ENCODE measurements at places on chromosomes 5 and 9.

DNA sequence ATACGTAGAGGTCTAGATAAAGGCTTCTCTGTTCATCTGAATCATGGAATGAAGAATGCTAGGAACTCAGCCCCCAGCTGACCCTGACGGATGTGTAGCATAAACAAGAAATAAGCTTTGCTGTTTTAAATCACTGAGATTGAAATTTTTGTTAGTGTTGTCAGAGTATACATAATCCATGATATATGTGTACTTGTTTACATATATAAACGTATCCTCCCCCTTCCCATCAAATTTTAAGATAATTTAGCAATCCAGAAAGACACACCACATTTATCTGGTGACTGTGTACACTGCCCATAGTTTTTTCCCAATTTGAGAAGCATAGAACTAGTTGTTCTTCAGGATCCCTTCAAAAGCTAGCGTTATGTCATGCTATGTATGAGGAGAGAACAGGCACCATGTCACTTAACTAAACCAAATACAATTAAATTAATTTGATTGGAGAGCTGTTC, 80.8 kb upstream of the OSMR start:
- DNase-seq = no peak

GRCh38 chr5:123358751-123359150, 64.5 kb downstream of the CEP120 start:
- no peak for DNase-seq

DNA sequence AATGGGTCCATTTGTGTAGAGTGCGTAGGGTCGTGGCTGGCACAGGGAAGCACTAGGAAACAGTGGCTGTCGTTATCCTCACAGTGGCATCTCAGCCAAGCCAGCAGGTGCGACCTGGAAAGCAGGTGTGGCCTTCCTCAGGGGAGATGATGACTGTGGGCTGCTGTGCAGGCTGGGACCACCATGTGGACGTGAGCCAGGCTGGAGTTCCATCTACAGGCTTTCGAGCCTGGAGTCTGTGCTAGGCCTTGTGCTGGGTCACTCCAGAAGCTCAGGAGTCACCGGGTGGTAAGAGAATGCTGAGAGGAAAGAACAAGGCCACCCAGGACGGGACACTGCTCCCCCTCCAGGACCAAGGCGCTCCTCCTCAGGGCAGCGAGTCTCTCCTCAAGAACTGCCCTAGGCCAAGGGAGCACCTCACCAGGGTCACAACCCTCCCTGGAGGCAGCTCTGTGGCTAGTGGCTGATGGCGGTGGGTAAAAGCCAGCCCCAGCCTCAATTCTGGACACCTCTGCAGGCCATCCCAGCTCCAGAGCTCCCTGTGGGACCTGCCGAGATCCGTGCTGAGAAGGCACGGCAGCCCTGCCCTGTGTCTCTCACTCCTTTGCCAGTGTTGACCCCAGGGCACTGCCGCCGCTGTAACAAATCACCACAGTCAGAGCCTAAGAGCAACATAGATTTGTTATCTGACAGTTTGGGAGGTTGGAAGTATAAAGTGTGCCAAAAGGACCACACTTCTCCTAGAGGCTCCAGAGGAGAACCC, 36.0 kb downstream of the WHRN start:
- DNase-seq = no peak

DNA sequence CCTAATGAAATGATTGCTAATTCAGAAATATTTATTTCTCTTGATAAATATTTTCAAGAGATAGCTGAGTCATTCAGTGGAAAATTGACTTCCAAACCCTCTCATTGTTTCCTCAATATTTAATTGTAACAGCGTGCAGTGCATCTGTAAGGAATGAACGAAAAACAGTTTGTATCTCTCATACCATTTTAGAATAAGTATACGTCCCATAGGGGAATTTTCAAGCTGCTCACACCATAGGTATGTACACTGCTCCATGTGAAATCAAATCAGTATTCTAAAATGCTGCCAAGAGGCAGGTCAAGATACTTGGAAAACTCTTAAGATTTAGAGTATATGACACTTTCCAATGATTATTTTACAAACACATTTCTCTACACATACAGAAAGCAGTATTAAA, 202.2 kb downstream of the ARL15 start:
- DNase-seq = no peak

DNA sequence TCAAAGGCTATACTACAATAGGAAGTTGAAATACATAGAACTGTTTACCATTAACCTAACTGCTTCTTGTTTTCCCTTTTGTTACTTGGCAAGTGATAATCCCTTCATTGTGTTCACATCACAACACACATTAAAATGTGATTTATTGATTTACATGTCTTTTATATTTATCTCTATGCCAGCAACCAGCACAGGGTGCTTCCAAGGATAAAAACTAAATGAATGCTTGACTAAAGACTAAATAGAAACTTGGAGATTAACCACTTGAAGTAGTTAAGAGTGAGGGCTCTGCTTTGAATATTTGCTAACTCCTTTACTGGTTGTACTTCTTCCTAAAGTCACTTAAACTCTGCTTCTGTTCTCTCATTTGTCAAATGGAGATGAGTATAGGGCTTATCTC, 1730.6 kb downstream of the EFNA5 start:
- DNase-seq = no peak

GRCh38 chr5:140113180-140113698, 670 bp upstream of the PURA start:
- DNase-seq = no peak

- DNase-seq = no peak
These were observed 280.2 kb upstream of the CLINT1 start for GRCh38 chr5:158139161-158139560.

GRCh38 chr5:67901814-67902496, 313.6 kb upstream of the PIK3R1 start:
- no peak for DNase-seq

DNA sequence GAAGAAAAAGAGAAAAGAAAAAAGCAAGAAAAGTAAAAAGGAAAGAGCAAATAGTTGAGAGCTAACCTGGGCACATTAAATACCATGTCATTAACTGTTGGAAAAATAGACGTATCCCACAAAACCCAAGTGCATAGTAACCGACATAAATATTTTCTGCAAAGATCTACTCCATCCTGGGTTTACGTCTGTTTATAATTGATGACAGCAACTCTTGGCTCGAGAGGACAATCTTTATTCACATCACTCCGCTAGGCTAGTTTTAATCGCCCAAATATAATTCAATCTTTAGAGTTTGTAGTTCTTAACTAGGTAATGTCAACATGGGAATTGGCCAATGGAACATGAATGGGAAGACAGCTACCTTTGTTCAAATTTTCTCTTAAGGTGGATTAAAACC, 321.7 kb upstream of the TNC start:
- DNase-seq = no peak

DNA sequence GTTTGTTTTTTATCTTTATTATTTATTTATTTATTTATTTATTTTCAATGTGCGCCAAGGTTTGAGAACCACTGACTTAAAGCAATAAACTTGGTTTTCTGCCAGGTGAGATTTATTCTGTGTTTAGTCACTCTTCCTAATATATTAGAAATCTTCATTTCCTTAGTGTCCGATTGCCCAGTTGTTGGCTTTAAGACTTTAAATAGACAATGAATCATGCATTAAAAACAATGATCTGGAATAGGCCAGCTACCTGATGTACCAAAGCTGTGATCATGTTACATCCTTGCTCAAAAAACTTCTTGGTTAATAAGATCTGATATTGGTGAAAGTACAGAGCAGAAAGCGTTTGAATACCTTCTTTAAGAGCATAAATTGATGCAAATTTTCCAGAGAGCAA, 52.1 kb upstream of the ERBIN start:
- no peak for DNase-seq

GRCh38 chr5:95565280-95565920, 10.5 kb downstream of the ARSK start:
- DNase-seq = no peak

GRCh38 chr9:127854184-127854806, at the start of gene ENG:
Gene ENG, minus strand, starts transcription at chr9:127854658. Its CDS starts 303 bp downstream, at chr9:127854355.
- no peak for DNase-seq

DNA sequence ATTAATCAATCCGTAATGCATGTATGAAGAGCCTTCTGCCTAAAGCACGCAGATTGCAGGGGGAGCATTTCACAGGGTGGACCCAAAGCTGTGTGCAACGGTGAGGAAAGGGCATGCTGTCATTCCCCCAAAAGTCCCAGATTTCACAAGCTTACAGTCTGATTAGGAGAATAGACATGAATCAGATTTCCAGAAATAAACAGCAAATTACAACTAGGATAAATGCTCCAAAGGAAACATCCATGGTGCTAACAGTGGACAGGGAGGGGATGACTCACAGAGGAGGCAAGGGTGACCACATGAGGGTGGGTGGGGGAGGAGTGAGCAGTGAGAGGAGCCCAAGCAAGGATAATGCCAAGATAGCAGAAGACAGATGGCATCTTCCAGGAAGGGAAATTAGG, 258.4 kb upstream of the TAS2R1 start:
- no peak for DNase-seq

DNA sequence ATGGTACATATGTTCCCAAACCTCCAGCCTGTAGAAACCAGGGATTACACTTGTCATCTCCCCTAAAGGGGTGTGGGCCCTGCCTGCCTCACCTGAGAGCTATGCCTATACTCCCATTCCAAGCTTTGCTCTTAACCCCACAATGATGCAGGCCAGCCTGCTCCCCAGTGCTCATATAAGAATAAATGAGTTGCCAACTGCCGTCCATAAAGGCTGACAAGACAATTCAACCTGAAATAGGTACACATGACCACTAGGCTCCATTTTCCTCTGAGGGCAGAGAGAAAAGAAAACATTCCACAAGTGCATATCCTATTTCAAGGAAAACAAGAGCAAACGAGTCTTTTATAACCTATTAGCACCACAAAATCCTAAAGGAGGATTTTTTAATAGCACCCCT, 28.4 kb downstream of the SKP1 start:
- DNase-seq = no peak

All from stimulated activated CD8-positive, alpha-beta memory T cell treated with anti-CD3 and anti-CD28 coated beads, Interleukin-15, amount 100 ng/mL, for 4 hours (primary cell).